ENCODE measurements at places on chromosomes 2 and 18.

DNA sequence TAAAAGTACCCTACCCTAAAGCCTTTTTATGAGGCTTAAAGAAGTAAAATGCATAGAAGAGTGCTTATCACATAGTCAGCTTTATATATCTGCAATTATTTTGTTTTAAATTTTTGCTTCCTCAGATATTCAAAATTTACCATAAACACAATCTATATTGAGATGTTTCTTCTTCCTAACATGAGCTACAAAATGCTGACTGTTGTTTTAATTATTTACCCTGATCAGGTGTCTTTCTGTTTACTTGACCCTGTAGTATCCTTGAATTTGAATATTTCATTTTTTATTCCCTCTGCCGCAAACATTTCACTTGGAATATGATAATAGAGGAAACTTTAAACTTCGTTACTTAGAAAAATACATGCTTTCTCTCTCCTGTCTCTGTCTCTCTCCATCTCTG lies 147.9 kb downstream of the TMX3 start:
- DNase-seq: no peak

DNA sequence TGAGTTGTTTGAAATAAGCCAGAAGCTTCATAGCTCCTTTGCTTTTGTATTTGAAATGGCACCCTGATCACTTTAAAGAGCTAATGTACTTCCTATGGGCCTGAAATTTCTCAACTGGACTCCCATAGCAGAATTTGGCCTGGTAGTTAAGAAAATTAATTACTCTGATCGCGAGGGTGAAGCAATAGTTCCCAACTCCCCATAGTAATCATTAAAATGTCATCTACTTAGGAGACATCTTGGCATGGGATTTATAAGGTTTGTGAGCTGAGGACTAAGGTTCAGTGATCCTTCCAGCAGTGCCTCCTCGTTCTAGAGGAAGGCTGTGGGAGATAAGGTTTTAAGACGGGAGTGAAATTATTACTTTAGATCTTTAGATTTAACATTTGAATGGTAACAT lies 581.0 kb downstream of the ARHGAP15 start:
- DNase-seq: no peak

- no peak for DNase-seq
These were observed 96.9 kb downstream of the SETBP1 start for GRCh38 chr18:44777457-44778192.

- DNase-seq: no peak
These were observed 1.3 kb downstream of the BCL2 start for GRCh38 chr18:63317982-63318888.

DNA sequence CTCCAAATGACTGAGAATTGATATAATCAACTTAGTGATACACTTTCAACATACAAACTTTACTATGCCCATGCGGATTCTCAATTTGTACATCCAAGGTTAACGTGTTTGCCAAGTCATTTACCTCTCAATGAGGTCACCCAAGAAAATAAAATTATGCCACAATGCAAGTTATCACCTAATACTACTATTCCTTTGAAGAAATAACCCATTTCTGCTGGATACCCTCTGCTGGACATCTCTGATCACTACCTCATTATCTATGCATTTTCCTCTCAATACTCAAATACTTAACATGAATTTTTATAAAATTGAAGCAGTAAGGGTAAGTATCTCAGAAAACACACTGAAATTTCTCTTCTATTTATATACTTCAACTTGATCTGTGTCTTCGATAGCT lies 12.7 kb downstream of the HNRNPLL start:
- no peak for DNase-seq

DNA sequence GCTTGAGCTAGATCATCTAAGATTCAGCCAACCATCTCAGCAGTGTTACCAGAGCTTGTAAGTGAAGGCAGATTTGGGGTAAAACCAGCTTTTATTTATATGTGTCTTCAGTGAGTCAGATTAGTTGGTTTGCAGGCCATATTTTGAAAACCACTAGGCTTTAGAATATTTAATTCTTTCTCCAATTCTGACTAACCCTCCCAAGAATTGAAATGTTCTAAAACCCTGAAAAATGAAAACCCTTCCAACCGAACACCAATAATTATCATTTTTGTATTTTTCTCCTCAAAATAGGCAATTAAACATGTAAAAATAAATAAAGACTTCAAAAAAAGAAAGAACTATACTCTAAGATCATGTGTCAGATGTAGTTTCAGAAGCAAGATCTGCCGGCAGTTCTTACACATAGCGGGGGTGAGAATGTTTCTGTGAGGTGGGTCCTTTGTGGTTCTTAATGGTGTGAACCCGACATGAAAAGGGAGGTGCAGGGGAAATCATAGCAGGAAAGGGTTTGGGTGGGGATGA lies 14.2 kb downstream of the PLEK start:
- no peak for DNase-seq

GRCh38 chr2:96093528-96093927 lies 22.8 kb downstream of the ADRA2B start:
- DNase-seq: no peak

- DNase-seq: no peak
These were observed 7.0 kb downstream of the MYT1L start for GRCh38 chr2:2324119-2324518.

Measured in H54 (cell line).